Kidney capillary endothelial cell (primary cell): ENCODE measurements at places on chromosomes 11 and 22.

GRCh38 chr22:43008509-43008908 lies 6.4 kb downstream of the PACSIN2 start:
- DNase-seq, result no peak

- DNase-seq, result no peak
These were observed 37.4 kb downstream of the ZC3H7B start for GRCh38 chr22:41338614-41339212.

DNA sequence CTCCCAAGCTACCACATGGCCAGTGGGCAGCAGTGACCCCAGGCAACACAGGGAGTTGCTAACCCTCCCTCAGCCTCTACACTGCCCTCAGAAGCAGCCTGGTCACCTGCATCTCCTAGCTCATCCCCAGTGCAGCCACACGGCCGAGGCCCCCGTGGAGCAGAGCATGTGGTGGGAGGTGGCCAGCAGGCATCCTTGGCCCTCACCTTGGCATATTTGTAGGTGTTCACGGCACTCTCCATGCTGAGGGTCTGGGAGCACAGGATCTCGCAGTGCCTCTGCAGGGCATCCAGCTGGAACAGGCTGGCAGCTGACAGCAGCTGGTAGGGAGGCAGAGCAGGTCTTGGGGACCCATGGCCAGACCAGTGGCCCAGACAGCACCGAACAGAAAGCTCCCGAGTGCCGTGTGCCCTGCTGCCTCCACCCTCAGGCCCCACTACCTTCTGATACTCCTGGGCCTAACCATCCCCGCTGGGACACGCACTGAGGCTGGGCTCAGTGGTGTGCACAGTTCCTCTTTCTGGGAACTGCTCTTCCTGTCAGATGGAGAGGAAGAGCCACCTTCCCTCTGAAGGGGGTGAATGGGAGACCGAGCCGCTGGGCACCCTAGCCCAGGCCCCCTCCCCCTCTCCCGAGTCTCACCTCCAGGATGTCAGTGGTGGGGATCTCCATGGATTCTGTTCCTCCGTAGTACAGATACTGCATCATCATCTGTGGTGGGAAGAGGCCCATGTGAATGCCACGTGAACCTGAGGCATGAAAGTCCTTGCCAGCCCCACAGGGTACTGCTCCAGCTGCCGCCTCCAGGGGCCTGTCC lies 48.8 kb downstream of the NAT10 start:
- no peak for DNase-seq

DNA sequence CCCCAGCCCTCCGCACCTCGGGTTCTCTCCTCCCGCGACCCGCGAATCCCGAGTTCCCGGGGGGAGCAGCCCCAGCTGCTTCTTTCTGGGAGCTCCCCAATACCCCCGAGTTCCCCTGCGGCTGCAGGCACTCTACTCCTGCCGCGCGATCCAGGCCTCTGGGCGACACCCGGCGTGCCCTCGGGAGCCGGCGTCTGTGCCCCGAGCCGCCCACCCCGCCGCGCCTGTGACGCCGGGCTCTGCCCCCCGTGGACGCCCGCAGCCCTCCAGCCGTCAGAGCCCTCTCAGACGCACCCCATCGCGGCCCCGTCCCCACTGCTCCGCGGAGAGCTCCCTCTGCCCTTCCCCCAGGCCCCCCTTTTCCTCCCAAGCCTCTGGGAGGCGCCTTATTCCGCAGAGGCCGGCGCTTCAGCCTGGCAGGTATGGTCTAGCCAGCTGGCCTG lies 422 bp downstream of the GLB1L2 start:
- no peak for DNase-seq

- no peak for DNase-seq
These were observed 11.7 kb downstream of the BLID start for GRCh38 chr11:122104341-122104740.

DNA sequence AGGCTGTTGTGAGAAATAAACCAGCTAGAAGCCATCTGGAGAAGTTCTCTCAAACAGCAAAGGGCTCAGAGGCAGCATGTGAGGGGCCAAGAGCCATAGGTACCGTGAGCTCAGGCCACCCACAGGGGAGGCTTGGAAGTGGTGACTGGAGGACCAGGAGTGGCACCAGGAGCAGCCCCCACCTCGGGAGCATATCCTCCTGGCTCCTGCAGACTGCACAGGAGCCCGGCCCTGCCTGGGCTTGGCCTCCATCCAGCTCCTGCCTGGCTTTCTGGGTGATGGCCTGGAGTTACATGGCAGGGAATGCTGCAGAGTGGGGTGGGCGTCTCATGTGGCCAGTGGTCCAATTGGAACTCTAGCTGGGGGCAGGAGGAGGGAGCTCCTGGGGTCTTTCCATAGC lies 4.2 kb upstream of the MPPED1 start:
- DNase-seq, result no peak

- no peak for DNase-seq
These were observed 12.1 kb upstream of the EIF3D start for GRCh38 chr22:36540867-36541642.

GRCh38 chr11:75429902-75430713 lies 2.9 kb downstream of the KLHL35 start:
- peak; percentile 81 for DNase-seq

DNA sequence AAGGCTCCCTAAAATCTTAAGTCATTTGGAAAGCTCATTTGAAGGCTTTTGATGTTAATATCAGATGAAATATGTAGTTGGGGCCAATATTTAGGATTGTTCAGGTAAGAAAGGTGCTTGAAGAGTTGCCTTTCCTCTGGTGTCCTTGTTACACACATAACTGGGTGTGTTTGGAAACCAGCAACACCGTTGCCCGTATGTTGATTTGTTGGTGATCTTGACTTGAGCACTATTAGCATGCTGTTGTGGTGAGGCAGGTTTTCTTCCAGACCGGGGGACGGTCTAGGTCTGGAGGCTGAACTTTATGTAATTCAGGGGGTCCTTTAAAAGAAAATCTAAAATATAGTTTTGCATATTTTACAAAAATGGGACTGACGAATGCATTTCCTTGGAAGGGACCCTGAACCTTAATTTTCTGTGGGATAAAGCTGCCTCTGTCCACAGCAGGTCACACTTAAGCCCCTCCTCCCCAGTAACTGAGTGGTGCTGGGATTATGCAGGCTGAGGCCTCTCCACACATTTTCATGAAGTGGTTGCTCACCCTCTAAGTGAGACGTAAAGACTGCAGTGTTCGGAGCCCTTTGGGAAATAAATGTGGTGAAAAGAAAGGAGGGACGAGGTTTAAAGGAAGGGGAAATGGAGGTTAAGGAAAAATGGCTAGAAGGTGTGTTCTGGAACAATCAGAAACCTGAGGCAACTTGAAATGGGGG lies 1.8 kb downstream of the YWHAH start:
- no peak for DNase-seq

- DNase-seq, result no peak
These were observed 20.3 kb upstream of the TENM4 start for GRCh38 chr11:79461144-79461543.

DNA sequence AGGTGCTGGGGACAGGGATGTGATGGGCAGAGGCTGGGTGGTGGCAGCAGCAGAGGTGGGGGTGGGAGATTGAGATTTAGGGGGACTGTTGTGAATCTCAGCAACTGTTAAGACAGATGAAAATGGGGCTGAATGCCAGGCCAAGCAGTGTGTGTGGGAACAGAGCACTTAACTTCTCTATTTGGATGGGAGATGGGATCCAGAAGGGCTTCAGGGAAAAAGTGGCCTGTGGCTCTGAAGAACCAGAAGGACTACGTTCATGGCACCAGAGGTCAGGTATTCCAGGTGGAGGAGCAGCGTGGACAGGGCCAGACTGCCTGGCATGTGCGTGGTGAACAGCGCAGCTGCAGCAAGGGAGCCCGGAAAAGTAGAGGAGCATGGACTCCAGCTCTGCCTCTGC lies 82.6 kb upstream of the SYT13 start:
- DNase-seq, result no peak

- no peak for DNase-seq
These were observed 7.3 kb upstream of the OSBP2 start for GRCh38 chr22:30687358-30687757.

GRCh38 chr11:70133771-70134335 lies 55.7 kb downstream of the ANO1 start:
- no peak for DNase-seq

GRCh38 chr11:83008581-83008923 lies 63.1 kb downstream of the RAB30 start:
- no peak for DNase-seq

DNA sequence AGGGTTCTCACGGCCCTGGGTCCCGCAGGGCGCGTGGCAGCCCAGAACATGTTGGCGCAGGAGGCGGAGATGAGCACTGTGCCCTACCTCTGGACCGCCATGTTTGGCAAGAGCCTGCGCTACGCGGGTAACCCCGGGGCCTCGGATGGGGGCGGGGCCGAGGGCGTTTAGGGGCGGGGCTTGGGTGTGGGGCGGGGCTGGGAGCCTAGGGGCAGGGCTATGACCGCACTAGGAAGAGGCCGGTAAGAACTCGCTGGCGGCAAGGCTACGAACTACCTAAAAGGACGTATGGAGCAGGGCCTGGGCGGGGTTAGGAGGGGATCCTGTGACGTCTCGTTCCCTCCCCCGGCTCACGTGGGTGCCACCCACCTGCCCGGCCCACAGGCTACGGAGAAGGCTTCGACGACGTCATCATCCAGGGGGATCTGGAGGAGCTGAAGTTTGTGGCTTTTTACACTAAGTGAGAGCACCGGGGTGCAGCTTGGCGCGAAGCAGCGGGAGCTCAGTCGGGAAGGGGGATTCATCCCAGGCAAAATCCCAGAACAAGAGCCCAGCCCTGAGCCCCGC lies 2.8 kb upstream of the LZTR1 start:
- DNase-seq, result no peak

- no peak for DNase-seq
These were observed 70.9 kb downstream of the SCUBE1 start for GRCh38 chr22:43272301-43272700.

GRCh38 chr22:19984201-19984753 lies 32.3 kb downstream of the ARVCF start:
- peak; percentile 44 for DNase-seq

GRCh38 chr11:15852179-15852578 lies 504.2 kb downstream of the SOX6 start:
- peak; percentile 27 for DNase-seq

GRCh38 chr11:59556115-59556916 lies 45.0 kb downstream of the OR4D9 start:
- DNase-seq, result peak; percentile 71

- no peak for DNase-seq
These were observed 1447.2 kb downstream of the TBC1D22A start for GRCh38 chr22:48209473-48210197.

- no peak for DNase-seq
These were observed 162.8 kb upstream of the SNX19 start for GRCh38 chr11:131079036-131079435.

DNA sequence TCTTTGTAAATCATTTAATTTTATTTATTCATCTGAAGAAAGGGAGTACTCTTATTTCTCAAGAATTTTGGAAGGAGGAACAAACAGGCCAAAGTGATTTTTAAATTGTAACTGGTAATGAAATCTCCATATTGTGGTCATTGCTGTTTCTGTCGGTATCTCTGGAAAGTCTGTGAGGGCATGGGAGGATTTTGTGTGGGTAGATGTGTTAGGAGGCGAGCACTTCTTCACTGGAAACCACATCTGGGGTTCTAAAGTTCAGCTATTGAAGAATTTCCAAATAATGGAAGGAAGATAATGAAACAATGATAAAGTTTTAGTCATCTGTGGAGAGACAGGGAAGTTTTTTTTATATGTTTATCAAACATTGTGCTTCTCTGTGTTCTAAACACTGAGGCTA lies 6.6 kb downstream of the TRIM34 start:
- no peak for DNase-seq

GRCh38 chr11:87063982-87064381 lies 26.2 kb downstream of the TMEM135 start:
- no peak for DNase-seq
